Neuronal stem cell (in vitro differentiated cells): ENCODE measurements at places on chromosomes 5 and 9.

DNA sequence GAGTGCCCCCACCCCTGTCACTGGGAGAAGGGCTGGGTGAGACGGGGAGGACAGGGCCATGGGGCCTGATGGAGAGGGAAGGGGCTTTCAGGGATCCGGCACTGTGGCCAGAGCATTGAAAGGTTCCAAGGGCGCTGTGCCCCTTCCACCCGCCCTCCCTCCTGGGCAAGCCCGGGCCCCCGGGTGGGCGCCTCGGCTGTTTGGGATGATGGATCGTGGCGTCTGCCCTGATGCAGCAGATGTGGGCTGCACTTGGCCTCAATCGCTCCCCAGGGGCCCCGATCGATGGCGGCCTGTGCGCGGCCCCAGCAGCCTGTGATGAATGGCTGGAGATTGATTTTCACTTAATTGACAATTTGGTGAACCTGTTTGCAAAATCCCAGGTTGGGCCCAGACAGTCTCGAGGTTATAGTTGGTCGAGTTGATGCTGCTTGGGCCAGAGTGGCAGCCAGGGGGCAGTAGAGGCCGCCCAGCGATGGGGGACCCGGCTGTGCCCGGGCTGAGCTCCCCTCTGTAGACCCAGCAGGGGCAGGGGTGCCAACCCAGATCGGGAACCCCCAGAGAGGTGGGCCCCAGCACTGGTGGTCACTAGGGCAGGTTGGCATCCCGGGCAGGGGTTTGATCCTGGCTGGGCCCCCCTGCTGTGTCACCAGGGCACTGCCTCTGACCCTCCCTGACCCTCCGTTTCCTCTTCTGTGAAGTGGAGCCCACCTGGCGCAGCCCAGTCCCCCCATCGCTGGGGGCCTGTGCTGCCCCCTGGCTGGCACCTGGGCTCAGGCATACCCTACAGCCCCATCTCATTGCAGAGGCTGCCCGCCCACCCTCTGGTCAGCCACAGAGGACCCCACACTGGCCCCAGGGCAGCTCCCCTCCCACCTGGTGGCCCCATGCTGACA lies 34.7 kb downstream of the LHX3 start:
- DNase-seq, result no peak

DNA sequence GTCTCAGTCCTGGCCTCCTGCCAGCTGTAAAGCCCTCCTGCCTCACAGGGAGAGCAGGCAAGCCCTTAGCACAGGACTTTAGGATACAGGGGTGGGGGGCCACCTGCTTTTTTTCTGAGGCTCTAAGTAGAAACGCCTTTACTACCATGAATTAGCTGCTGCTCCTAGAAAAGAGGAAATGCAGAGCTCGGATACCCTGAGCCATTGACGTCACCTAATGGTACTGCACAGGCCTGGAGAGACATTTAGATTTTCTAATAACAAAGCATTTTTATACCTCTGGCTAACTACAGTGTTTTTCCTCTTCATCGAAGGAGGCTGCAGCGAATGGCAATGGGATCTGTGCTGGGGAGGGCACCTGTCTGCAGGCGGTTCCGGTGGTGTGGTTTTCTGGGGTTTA lies 137.0 kb downstream of the WDR41 start:
- DNase-seq, result no peak

DNA sequence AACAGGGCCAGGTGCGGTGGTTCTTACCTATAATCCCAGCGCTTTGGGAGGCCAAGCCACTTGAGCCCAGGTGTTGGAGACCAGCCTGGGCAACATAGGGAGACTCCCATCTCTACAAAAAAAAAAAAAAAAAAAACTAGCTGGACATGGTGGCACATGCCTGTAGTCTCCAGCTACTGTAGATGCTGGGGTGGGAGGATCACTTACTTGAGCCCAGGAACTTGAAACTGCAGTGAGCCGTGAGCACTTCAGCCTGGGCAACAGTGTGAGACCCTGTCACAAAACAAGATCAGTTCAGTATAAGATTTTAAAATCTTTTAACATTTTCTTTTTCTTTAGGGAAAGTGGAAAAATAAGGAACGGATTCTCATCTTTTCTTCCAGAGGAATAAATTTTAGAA lies 2.5 kb downstream of the BRIX1 start:
- no peak for DNase-seq

GRCh38 chr5:68099327-68099726 lies 116.2 kb upstream of the PIK3R1 start:
- DNase-seq, result no peak

GRCh38 chr9:78295177-78295575 lies 1.7 kb upstream of the PSAT1 start:
- no peak for DNase-seq

DNA sequence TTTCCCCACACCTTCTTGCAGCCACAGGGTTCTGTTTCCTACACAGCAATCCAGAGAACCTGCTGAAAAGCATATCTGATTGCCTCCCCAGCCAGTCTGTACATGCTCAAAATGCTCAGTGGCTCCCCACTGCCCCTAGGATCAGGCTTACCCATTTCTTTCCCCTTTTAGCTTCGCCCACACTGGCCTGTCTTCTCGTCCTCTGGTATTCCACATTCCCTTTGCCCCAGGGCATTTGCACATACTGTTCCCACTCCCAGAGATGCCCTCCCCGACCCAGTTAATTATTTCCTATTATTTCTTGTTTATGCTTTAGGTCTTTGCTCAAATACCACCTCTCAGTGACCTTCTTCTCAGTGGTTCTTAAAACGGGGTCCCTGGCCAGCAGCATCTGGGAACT lies 6.7 kb upstream of the TSPAN17 start:
- no peak for DNase-seq

- no peak for DNase-seq
Observed at GRCh38 chr5:125316391-125316790, 570.0 kb upstream of the ZNF608 start.

DNA sequence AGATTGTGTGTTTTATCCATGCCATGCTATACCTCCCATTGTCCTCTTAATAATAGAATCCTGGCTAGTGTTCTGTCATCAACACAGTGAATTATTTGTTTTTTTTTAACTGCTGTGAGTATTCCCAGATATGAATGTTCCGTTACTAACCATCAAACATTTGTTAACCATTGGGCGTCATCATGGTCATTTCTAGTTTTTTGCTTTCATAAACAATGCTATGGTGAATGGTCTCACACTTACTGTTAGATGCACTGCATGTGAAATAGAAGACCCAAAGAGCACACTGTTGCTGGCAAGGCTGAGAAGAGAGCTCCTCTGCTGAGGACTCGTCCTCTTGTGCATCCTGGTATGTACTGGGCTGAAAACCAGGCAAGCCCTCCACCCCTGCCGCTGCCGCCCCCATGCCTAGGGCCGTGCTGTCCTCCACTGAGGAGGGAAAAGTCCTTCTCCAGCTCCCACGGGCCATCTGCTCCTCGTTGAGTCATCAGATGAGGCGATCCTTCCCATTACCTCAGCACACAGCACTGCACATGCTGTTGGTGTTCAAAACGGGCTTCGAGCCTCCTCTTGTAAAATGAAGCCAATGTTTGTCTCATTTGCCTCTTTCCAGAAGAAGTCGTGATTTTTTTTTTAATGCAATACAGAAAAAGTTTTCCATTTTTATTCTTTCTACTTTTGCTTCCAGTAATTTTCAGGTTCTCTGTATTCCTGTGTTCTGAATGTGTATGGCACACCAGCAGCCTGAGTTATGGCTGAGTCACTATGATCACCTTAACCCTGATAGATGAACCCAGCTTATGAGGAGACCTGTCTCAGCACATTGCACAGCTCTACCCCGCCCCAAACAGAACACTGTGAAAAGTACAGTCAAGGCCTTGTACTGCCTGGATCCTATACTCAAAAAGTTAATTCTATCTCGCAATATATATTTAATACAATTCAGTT lies 219.0 kb downstream of the AOPEP start:
- no peak for DNase-seq

- DNase-seq, result no peak
Observed at GRCh38 chr9:21923694-21924093, 70.5 kb downstream of the CDKN2A start.

GRCh38 chr5:140142246-140142645 lies 16.5 kb downstream of the IGIP start:
- DNase-seq, result no peak

DNA sequence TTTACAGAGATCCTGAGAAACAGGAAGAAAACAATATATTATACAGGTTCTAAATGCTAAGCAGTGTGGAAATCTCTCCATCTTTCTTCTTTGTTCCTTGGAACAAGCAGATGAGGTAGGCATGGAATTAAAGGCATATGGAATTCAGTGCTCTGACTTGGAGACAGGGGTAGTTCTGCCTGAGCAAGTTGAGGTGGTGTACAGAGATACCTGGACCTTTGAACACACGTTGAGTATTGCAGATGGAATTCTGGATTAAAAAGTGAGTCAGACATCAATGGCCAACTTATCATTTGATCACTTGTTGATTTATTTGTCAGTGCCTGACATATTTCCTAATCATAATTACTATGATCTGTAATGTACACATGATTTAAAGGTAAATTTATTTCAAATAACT lies 293.9 kb upstream of the IRX4 start:
- DNase-seq, result no peak

DNA sequence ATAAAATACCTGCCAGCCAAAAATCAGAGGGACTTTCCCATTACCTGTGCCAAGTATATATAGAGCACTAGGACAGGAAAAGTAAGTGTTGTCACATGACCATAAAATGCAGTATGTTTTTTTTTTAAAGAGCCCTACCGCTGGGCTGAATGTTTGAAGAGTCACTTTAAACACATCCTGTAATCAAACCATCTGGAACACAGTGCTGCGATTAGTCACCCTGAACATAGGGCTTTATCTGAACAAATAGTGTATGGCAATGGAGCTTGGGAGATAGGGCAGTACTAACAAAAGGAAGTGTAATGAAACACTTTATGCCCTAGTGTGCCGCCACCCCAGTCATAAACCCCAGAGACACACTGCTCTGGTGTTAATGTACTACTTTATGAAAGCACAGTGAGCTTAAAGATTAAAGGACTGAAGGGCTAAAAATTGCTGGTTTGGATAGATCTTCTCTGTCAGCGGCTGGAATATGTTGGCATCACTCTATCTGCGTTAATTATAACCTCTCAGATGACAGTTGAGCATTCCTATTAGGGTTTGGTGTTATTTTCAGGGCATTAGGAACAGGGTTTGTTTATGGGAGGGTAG lies 90.4 kb downstream of the ZNF608 start:
- DNase-seq, result no peak

- no peak for DNase-seq
Observed at GRCh38 chr5:174667526-174667925, 56.9 kb upstream of the MSX2 start.

GRCh38 chr5:54959673-54960418 lies 25.5 kb downstream of the ESM1 start:
- DNase-seq, result no peak

GRCh38 chr9:113636165-113636564 lies 172.6 kb downstream of the RGS3 start:
- no peak for DNase-seq

DNA sequence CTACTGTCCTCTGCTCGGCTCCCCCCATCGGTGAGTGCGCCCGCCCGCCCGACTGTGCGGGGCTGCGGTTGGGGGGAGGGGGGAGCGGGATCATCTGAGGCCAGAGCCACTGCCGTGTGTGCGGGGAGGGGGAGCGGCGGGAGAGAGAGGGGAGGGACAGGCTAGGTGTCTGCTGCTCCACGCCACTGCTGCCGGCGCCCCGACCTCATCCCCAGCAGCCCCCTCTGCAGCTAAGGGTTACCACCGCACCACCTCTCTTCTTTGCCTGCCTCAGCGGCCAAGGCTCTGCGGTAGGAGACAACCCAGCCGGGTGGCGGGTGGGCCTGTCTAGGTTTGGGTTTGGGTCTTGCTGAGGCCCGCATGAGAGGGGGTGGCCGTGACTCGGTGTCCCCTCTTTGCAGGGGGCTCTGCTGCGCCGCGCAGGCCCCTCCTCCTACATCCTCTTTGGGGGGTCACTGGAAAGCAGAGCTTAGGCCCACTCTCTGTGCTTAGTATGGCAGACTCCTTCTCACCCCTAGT lies 670 bp upstream of the PURA start:
- DNase-seq, result no peak
